ENCODE measurements at places on chromosomes 16 and 17. TPM values are rescaled to one million over a fixed set of nuclear protein-coding genes. Genes with fewer than 3 reads are reported as not detected.

GRCh38 chr17:80691784-80692183 lies 147.1 kb downstream of the RPTOR start:
- DNase-seq, result no peak

DNA sequence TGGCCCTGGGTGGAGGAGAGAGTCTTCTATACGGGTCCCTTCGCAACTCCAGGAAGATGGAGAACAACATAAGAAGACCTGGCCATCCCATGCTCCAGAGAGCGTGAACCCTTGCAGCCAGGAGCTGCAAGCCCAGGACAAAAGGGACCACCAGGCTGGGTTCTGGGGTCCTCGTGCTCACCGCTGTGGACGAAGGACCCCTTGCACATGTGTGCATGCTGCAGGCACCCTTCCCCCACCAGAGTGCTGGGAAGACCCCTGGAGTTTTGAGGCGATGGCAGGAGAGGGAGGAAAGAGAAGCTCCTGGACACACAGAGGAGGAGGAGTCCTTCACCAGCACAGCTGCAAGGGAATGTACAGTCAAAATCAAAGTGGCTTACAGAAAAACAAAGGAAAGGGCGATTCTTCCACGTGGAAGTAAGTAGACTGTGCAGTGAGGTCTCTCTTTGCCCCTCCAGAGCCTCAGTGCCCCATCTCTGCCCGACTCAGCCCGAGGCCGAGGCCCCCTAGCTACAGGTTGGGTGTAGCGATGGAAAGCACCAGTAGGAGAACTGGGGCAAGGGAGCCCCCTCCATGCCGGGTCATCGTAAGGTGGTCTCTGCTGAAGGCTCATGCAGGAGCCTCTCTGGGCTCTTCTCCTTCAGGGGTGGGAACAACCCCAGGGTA lies 51.3 kb downstream of the PIMREG start:
- DNase-seq, result no peak

DNA sequence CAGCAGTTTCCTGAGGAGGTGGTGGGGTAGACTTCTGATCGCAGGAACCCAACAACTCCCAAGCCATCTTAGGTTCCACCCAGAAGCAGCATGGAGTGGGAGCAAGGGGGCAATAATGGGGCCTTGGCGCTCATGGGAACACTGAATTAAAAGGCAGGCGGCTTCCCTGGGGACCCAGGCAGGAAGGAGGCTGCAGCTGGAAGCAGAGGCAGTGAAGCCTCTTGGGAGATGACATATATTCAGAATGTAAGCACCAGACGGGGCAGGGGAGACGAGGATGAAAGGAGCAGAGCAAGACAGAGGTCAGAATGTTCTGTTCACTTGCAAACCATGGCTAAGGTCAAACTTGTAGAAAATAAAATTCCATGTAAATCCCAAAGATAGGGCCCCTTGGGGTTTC lies 2.9 kb downstream of the HIGD1B start:
- DNase-seq, result peak; percentile 34

DNA sequence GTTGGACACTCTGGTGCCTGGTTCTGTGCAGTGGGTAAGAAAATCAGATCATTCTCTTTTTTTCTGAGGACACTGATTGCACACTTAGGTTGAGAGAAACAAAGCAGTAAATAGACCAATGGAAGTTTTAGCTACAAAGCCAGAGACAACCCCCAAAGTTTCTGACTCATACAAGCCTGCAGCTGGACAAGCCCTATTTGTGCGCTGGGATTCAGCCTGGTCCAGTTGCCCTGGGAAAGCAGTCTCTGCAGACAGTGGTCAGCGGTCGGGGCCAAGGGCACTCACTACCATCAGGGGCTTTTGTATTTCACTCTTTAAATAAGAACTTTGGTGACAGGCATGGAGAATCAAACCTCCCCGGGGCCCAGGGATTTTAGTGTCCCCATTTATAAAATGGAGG lies 6.0 kb upstream of the RHBDL3 start:
- DNase-seq, result no peak

FN3K gene
- total RNA-seq, result 62.9 TPM

- DNase-seq, result no peak
Measured at GRCh38 chr17:83176623-83177583, 97.5 kb downstream of the METRNL start.

GRCh38 chr16:27452569-27453493 lies 50.9 kb downstream of the IL21R start:
- DNase-seq, result no peak

- peak; percentile 39 for DNase-seq
Measured at GRCh38 chr16:30615358-30616091, 5.3 kb upstream of the ZNF689 start.

- DNase-seq, result peak; percentile 73
Measured at GRCh38 chr17:78974635-78975591, 4.8 kb downstream of the LGALS3BP start.

GRCh38 chr16:75996491-75996890 lies 270.2 kb upstream of the CPHXL start:
- DNase-seq, result no peak

GRCh38 chr17:64718058-64718457 lies 56.0 kb upstream of the SMURF2 start:
- DNase-seq, result no peak

- DNase-seq, result peak; percentile 68
Measured at GRCh38 chr16:46711106-46712058, 21.9 kb downstream of the ORC6 start.

DNA sequence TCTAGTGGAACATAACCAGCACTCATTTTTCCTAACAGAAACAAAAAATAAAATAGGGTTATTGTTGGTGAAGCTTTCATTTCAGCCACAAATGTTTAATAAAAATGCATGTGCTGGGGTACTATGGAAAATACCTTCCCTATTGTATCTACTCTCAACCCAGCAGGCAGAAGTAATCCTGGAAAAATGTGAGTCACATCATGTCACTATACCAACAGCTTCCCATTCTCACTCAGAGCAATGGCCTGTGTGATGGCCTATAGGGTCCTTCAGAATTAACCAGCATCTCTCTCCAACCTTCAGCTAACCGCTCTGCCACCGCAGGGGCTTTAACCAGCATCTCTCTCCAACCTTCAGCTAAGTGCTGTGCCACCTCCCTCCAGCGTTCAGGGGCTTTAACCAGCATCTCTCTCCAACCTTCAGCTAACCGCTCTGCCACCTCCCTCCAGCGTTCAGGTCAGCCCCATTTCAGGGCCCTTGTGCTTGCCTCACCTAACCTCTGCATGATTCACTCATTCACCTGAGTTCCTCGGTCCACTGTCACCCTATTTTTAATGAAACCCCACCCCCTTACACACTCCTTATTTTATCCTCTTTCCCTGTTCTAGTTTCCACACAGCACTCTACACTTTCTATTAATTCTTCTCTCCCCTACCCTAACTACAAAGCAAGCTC lies 34.0 kb downstream of the UBE2G1 start:
- DNase-seq, result no peak

DNA sequence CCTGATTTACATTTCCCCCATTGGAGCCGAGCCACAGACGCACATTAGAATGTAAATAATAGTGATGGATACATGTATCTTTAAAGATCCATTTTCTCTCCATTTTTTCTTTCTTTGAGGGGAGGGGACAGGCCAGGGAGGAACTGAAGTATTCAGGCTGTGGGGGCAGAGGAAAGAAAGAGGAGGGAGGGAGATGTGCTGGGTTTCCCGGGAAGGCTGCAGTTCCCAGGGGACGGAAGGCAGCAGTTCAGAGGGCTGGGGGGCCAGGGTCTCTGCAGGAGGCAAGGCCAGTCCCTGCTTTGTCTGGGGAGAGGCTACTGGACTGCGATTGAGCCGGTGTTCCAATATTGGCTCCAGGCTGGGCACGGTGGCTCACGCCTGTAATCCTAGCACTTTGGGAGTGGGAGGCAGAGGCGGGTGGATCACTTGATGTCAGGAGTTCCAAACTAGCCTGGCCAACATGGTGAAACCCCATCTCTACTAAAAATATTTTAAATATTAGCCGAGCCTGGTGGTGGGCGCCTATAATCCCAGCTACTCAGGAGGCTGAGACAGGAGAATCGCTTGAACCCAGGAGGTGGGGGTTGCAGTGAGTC lies 94.2 kb upstream of the LHX1 start:
- no peak for DNase-seq

AOC3 gene
- 96.4 TPM for total RNA-seq

DNA sequence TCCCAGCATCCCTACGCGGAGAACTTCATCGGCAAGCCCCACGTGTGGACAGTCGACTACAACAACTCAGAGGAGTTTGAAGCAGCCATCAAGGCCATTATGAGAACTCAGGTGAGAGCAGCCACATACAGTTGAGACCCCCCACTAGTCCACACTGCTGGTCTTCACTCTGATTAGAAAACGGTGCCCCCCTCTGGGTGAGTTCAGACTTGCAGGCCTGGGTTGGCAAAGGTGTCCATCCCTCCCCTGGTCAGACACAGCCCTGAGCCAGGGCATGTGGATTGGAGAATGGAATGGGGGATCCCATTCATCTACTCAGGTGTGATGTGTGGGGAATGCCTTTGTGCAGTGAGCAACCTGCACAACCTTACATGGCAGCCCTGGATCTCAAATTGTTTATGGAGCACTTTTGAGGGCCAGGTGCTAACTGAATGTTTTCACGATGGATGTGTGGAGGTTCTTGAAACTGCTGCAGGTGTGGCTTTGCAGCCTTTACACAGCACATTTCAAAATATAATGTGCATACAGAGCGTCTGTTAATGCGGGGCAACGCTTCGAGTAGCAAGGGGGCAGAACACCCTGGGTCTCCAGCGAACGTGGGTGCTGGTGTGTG lies 72.6 kb downstream of the MGAT5B start:
- no peak for DNase-seq

DNA sequence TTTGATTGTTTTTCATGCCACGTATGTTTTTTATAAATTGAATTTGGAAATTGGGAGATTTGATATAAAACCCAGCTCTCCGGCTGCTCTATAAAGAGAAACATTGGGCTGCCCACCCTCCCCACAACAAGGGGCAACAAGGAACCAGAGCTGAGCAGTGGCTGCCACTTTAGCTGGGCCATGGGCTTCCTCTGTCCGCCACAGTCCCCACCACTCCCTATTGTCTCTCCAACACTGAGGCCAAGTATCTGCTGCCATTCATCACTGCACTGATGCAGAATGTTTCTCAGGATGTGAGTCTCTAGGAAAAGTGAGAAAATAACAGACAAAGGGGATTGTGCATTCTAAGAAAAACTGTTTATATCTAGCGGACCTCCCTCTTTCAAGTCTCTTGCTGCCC lies 106.8 kb downstream of the LITAF start:
- DNase-seq, result no peak

PYY gene
- total RNA-seq, result not detected

NOG gene
- total RNA-seq, result 0.13 TPM

MILR1 gene
- 13.7 TPM for total RNA-seq

KRTAP9-8 gene
- not detected for total RNA-seq

DNA sequence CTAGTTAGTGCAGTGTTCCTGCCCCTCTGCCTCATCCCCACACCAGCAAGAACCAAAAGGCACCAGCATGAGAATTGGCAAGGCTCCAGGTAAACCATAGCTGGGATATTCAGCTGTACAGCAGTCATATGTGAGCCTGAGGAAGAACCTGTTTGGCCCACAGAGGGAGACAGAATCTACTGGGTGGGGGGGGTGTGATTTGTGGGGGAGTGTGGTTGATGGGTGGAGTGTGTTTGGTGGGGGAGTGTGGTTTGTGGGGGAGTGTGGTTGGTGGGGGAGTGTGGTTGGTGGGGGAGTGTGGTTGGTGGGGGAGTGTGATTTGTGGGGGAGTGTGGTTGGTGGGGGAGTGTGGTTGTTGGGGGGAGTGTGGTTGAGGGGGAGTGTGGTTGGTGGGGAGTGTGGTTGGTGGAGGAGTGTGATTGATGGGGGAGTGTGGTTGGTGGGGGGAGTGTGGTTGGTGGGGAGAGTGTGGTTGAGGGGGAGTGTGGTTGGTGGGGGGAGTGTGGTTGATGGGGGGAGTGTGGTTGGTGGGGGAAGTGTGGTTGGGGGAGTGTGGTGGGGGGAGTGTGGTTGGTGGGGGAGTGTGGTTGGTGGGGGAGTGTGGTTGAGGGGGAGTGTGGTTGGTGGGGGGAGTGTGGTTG lies 19.5 kb downstream of the MINK1 start:
- DNase-seq, result no peak

DNA sequence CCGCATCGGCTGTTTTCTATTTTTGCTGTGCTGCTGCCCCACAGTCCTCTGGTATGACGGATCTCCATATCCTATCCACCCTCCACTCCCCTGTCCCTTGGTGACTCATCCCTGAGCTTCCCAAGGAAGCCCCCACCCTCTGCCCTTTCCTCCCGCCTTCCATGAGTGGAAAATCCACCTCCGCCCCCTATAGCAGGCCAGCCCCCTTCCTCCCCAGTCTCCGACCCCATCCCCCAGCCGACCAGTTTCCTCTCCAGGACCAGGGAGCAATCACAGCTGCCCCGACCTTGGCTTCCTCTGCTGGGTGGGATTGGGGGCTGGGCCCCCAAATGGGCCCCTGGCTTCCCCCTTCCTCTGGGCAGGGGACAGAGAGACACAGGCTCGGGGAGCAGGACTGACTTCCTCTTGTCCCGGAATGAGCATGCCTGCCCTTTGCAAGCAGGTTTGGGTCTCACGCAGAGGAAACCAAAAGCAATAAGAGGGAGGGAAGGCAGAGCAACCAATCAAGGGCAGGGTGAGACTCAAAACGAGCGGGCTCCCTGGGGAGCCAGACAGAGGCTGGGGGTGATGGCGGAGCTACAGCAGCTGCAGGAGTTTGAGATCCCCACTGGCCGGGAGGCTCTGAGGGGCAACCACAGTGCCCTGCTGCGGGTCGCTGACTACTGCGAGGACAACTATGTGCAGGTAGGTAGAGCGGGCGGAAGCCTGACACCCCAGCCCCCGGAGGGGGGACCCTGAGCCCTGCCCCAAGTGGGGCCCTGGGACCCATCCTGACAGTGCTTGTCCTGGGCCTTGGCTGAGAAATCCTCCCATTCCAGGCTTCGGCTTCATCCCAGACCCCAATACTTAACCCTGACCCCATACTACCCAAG lies at the start of the genes ABI3 and GNGT2:
TSS of gene ABI3 (plus strand) at position 550 of the 872 bp plus-strand sequence. CDS start at position 568, 18 bp downstream.
TSS of gene GNGT2 (minus strand) at position 417 of the 872 bp plus-strand sequence. CDS start 3,152 bp downstream, outside the sequence.
- peak; percentile 79 for DNase-seq

Data from left cardiac atrium (tissue), 4 donors.